ENCODE measurements at places on chromosomes 5 and 9.

DNA sequence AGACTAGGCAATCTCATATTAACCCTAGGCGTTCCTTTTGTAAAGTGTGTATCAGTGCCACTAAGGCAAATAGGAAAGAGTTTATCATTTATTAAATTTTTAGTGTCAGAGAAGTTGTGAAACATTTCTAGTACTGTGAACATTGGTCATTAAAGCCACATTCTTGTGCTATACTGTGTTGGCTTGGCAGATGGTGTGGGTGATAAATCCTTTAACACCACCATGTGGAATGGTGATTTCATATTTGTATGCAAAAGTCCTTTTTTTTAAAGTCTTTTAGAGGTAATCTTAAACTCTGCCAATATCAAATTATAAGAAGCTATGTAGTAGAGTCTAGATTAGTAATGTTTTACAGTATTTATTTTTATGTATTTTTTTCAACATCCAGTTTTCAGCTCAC lies 18.1 kb downstream of the SLC12A2 start:
- DNase-seq, result no peak

GRCh38 chr9:133103183-133103986 lies 17.7 kb downstream of the RALGDS start:
- DNase-seq, result peak; percentile 73

- no peak for DNase-seq
These were observed 17.7 kb upstream of the TLX3 start for GRCh38 chr5:171291371-171291770.

- DNase-seq, result peak; percentile 80
These were observed 3.8 kb upstream of the ELAVL2 start for GRCh38 chr9:23829580-23830475.

All from tongue (tissue), 3 donors.